ENCODE measurements at places on chromosomes 11 and 22.

DNA sequence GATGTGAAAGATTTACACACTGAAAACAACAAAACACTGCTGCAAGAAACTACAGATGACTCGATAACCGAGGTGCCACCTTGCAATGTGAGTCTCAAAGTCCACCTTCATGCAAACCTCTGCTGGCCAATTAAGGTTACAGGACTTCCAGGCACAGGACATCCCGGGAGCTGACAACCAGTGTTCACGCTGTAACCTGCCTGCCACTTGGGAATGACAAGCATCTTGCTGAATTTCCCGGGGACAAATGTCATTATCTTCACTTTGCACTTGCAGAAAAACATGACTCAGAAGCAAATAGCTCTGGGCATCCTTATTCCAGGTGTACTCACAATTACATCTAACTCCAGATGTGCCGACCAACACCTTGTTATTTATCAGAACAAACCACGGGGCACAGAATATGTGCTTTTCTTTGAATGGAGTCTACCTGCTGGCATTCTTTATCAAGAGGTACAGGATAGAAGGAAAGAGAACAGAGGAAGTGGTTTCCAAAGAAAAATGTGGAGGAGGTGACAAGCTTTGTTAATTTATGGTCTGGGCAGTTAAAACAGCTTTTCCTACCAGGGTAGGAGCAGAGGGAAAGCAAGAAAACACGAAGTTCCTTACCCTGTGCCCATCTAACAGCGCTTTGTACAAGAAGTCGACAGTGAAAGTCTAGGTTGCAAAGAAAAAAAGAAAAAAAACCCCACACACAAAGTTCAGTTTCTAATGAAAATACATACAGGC, 72.3 kb downstream of the SHANK2 start:
- no peak for DNase-seq

DNA sequence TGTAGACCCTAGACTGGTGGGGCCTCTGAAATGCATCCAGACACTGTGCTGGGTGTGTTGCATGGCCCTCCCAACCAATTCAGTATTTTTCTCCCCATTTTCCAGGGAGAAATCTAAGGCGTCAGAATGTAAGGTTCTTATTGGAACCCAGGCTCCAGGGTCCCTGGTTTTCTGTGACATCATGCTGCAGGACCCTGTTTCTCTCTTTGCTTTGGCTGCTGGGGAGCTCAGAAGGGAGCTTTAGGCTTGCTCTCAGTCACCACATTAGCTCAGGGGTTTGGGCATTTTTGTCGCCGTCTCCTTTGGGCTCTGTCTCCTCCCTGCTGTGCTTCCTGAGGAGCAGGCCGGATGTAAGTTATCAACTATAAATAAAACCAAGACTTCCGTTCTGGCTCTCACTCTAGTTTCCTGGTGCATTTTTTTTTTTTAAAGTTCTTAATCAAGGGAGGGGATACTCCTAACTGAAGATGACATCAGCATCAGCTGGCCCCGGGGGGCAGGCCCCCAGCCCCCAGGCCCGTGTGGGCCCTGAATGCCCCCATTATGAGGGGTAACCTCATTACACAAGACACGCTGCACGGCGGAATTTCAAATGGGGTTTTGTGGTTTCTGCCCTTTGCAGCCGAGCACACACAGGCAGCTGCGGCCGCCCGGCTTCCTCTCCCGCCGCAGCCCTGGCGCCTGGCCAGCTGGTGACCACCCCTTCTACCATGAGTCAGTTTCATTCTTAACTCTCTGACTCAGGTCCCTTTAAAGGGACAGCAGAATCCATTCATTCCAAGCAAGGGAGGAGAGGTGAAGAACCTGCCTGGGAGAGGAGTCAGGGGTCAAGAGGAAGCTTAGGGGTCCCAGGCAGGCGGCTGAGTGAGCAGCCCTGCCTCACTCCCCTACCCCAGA, 3.2 kb downstream of the MYEOV start:
- peak; percentile 69 for DNase-seq

DNA sequence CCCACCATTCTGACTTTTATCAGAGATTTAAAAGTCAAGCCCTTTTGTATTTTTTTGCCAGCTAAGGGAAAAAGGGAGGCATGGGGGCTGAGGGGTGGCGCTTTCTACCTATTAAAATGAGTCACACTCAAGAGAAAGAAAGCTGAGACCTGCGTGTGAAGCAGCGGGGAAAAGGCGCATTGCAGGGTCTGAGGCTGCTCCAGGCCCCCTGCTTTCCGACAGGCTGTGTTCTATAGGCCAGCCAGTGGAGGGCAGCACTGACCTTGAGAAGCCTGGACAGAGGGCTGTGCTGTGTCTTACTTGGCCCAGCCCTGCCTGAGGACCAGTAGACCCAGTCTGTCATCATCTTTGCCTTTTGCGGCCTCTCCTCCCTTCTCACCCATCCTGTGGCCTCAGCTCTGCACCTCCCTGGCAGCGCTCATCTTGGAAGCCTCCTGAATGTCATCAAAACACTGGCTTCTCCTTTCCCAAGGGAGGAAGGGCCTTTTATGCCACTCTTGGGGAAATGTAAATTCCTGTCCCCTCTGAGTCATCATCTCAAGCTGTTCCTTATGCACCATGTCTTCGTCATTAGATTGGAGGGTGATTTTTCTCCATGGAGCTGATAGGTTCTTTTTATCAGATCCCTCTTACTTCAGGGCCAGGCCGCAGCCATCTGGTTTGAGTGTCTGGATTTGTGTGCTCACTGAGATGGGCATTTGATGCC, 12.6 kb upstream of the MAPK8IP1 start:
- peak; percentile 79 for DNase-seq

- no peak for DNase-seq
These were observed 23.5 kb downstream of the PPFIBP2 start for GRCh38 chr11:7537265-7537664.

GRCh38 chr11:76102802-76103201, 103.5 kb downstream of the WNT11 start:
- no peak for DNase-seq

GRCh38 chr11:78158987-78159652, 19.7 kb upstream of the ALG8 start:
- peak; percentile 44 for DNase-seq

GRCh38 chr11:111749646-111750045, 16.5 kb downstream of the PPP2R1B start:
- DNase-seq = no peak
